ENCODE measurements at places on chromosomes 16 and 17.

DNA sequence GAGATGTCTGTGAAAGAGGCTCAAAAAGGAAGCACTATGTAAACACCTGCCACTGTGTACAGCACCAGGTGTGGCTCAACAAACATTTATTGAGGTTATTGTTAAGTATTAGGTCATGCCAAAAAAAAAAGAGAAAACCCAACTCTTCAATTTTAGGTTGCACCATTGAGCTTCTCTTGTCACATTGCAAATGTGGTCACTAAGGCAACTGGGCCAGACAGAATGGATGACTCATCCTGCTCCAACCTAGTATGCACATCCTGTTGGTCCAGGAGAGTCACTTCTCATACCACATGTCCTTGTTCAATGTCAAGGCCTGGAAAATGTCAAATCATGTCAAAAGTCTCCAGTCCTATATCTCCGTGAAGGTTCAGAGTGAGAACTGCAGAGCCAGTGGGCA lies 25.0 kb downstream of the HOXB1 start:
- DNase-seq, result peak; percentile 77

DNA sequence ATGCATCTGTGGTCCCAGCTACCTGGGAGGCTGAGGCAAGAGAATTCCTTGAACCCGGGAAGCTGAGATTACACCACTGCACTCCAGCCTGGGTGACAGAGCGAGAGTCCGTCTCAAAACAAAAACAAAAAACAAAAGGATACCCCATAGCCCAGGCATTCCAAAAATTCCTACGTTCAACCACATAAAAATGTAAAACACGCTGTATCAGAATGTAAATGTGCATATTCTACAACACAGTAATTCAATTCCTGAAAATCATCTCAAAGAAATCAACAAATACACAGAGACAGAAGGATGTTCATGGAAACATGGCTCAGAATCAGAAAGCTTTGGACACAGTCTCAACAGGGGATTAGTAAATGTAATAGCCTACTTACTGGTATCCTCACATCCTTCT lies 33.0 kb downstream of the COG7 start:
- no peak for DNase-seq

GRCh38 chr17:40071313-40072039 lies 8.7 kb downstream of the THRA start:
- DNase-seq, result no peak

- no peak for DNase-seq
Measured at GRCh38 chr16:71882505-71883167, 1.3 kb downstream of the ZNF821 start.

DNA sequence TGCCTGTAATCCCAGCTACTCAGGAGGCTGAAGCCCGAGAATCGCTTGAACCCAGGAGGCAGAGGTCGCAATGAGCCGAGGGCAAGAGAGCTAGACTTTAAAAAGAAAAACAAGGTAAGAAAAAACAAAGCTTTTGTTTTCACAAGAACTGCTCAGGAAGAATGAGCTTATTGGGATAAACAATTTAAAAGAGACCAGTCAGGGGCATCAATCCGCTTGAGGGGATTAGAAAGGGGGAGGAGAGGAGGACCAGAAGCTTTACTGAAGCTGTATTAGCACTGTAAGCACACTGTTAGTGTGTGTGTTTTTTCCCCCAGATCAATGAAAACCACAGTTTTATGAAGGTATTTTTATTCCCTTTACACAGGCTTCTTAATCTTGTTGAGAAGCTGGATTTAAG lies 8.8 kb downstream of the TMEM170A start:
- DNase-seq, result no peak

DNA sequence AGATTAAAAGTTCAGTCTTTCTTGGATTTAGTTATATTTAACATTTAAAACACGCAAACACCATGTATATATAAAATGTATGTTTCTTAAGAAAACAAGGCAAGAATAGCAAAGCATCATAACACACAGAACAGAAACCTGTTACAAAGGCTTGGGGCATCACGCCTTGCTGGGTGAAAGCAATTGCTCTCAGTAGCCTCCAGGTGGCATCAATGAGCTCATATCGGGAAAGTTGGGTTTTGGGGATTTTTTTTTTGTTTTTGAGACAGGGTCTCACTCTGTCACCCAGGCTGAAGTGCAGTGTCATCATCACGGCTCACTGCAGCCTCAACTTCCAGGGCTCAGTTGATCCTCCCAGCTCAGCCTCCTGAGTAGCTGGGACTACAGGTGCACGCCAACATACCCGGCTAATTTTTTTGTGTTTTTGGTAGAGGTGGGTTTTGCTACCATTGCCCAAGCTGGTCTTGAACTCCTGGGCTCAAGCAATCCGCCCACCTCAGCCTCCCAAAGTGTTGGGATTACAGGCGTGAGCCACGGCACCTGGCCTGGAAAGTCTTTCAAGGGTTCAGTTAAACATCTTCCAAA lies 56.9 kb downstream of the CYB5D2 start:
- no peak for DNase-seq

GRCh38 chr16:10852286-10852685 lies 24.7 kb upstream of the CIITA start:
- no peak for DNase-seq

DNA sequence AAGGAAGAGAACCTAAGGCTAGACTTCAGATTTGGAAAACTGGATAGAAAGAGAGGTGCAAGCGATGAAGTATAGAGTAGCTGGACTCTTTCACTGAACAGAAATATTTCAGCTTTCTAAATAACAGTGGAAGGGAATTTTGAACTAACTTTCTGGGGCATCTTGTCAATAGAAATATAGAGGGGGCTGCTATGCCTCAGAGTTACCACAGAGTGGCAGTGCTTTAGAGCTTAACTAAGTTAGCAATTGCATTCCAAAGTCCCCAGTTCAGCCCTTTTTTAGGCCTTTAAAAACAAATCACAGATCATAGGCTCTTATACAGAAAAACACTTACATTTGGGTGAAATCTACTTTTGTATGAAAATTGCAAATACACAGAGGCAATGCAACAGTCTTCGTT lies 154.2 kb upstream of the CDH8 start:
- no peak for DNase-seq

Data from SW 1271 (cell line).